ENCODE measurements at places on chromosomes 16 and 17.

GRCh38 chr17:77352996-77353395 lies 212.2 kb downstream of the SEC14L1 start:
- DNase-seq = no peak

GRCh38 chr16:82700541-82701235 lies 73.9 kb downstream of the CDH13 start:
- peak; percentile 2 for DNase-seq

DNA sequence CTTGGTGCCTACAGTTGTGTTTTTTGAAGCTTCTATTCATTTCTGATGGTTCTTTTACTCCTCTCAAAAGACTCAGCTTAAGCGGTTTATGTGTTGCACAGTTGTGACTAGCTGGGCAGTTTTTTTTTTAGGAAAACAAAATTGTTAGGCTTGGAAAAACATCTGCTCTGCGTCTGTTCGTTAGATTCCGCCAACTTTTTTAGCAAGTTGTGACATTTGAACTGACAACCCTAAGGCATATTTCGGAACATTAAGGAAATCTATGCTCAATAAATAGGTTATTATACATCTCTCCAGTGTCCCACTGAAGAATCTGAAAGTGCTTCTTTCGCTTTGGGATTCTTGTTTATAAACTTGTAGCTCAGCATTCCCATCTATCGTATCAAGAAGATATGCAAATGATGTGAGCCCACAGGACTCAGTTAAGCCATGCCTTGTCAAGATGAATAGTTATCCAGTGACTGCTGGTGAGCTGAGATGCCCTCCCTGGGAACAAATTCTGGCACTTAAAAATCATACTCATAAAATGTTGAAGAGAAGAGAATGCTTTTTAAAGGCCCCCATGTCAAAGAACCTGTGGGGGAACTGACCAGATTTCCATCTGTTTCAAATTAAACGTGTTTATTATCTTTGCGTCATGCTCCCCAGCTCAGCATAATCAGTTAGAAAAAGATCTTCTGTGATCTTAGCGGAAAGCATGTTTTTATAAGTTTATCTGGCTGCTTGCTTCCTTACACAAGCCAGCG lies 109.0 kb upstream of the FAM20A start:
- DNase-seq = no peak

- DNase-seq = no peak
Measured at GRCh38 chr17:48520631-48521079, 10.2 kb downstream of the HOXB1 start.

DNA sequence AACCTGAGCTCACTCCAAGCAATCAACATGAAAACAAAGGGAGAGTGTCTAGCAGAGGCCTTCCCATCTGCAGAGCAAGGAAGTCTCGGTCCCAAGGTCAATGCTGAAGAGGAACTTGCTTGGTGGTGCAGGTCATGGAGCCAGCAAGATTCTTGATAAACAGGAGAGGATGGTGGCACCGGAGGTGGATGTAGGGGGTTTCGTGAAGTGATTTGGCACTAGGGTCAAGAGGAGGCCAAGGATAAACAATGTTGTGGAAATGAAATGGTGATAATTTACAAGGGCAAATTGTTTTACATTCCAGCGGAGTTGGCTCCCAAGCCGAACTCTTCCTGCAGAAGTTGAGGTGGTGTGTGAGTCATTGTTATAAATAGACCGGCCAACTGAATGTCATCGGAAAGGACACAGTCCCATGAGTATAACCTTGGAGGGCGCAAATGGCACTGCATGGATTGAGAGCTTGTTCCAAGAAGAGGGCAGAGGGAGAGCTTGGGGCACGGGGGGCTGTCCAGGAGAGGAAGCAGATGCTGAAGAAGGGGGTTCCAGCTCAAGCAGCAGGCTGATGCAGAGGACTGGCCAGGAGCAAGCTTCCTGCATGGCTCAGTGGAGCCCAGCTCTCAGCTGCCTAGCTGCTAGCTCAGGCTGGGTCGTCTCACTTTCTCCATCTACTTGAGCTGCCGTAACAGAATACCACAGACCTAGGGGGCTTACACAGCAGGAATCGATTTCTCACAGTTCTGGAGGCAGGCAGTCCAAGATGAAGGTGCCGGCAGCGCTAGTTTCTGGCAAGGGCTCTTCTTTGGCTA lies 136.6 kb downstream of the COPRS start:
- no peak for DNase-seq

GRCh38 chr16:78780808-78781207 lies 681.4 kb downstream of the WWOX start:
- no peak for DNase-seq

GRCh38 chr16:11625769-11626168 lies 39.0 kb upstream of the LITAF start:
- DNase-seq = no peak

- no peak for DNase-seq
Measured at GRCh38 chr17:78905541-78905940, 2.5 kb upstream of the CEP295NL start.

GRCh38 chr17:36979565-36979941 lies 30.8 kb downstream of the AATF start:
- no peak for DNase-seq

DNA sequence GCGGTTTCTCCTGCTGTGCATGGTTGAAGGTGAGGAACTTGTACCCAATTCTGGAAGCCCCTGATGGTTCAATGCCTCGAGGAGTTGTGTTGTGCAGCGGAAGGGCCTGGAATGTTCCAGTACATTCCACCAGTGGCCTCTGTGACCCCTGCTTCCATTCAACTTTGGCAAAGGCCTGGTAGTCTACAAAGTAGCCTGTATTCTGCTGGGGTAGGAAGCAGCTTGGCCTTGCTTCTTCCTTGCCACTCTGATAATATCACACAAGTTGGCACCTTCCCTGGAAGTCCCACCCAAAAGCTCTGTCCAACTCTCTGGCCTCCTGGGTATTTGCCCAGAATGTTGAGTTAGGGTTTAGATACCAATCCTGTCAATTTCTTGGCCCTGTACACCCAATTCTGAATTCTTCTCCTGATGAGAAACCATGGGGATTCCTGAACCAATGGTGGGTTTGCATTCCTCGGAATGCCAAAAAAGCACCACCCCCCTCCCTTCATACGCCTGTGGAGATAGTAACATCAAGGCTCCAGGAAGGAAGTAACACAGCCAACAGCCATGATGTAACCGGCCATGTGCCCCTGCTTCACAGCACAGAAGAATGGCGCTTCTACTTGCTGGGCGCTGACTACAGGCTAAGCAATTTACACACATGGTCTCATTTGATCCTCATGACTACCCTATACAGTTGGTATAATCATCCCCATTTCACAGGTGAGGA lies 11.8 kb upstream of the FAM117A start:
- DNase-seq = peak; percentile 71

DNA sequence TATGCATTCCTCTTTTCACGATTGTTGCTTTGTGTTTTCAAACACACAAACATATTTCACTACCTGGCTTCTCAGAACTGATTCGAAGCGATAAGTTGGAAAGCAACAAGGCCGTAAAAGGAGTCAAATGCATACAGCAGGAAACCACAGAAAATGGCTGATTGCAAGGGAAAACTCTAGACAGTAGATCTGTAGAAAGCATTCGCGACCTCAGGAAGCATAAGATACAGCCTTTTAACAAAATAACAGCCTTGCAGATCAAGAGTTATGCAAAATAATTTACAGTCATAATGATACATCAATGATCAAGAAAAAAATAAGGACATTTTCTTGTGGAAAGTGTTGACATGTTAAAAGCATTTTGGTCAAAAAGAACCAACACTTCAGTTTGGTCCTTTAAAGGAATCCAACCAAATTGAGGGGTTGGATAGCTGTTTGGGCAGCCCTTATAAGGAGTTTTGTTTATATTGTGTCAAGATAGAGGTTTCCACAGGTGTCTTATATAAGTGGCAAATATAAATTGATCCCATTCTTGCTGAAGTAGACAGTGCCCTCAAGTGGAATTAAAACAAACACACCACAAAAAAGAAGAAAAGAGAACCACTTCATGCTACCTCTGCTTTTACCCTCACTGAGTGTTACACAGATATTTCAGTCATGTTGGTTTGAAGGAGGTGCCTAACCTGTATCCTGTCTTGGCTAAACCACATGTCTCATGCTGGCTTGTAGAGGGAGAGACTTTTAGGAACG lies 5.5 kb downstream of the CYLD start:
- DNase-seq = peak; percentile 67

DNA sequence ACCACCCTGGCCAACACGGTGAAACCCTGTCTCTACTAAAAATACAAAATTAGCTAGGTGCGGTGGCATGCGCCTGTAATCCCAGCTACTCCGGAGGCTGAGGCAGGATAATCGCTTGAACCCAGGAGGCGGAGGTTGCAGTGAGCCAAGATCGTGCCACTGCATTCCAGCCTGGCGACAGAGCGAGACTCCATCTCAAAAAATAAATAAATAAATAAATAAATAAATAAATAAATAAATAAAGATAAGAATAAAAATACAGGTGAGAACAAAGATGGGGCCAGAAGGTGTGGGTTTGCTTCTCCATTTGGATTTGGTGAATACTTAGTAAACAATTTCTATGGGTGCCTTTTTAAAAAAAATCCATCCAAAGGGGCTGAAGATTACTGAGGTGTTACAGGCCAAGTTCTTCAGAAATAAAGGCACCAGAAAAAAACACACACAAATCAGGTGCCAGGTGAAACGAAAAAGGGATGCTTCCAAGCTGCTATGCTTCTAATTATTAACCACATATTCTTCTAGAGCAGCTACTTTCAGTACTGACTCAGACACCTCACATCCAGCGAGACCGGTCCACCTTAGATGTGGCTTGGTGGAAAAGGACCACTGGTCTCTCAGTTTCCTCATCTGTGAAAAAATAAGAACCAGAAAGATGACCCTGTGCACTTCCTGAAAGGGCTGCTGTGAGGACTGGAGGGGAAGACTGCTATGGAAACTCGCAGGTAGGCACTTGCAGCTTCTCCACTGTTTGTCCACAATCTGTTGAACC lies 9.2 kb downstream of the GLYR1 start:
- DNase-seq = no peak

- peak; percentile 61 for DNase-seq
Measured at GRCh38 chr16:84600343-84601229, 17.3 kb downstream of the COTL1 start.

DNA sequence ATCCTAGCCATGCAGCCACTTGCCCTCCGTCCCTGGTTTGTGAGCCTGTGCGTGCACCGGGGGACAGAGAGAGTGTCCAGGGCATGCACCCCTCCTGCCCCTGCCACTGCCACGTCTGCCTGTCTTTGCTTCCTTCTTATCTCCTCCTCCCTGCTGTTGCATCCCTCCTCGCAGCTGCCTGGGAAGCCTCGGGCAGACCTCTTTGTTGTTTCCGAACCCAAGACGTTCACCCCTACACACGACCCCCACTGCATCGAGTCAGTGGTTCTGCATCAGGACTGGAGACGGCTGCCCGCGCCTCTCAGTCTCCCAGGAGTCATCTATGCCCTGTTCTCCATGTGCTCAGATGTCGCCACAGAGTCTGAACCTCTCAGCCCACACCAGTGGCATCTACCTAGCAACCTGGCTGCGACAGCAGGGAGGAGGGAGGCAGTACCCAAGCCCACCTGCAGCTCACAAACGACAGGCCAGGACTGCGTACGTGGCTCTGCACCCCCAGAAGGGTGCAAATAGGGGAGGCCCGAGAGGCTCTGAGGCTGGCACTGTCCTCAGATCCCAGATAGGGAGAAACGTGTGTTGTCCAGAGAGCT lies 5.2 kb downstream of the TIMP2 start:
- no peak for DNase-seq

- peak; percentile 90 for DNase-seq
Measured at GRCh38 chr17:76841776-76842405, 26.3 kb upstream of the MGAT5B start.

DNA sequence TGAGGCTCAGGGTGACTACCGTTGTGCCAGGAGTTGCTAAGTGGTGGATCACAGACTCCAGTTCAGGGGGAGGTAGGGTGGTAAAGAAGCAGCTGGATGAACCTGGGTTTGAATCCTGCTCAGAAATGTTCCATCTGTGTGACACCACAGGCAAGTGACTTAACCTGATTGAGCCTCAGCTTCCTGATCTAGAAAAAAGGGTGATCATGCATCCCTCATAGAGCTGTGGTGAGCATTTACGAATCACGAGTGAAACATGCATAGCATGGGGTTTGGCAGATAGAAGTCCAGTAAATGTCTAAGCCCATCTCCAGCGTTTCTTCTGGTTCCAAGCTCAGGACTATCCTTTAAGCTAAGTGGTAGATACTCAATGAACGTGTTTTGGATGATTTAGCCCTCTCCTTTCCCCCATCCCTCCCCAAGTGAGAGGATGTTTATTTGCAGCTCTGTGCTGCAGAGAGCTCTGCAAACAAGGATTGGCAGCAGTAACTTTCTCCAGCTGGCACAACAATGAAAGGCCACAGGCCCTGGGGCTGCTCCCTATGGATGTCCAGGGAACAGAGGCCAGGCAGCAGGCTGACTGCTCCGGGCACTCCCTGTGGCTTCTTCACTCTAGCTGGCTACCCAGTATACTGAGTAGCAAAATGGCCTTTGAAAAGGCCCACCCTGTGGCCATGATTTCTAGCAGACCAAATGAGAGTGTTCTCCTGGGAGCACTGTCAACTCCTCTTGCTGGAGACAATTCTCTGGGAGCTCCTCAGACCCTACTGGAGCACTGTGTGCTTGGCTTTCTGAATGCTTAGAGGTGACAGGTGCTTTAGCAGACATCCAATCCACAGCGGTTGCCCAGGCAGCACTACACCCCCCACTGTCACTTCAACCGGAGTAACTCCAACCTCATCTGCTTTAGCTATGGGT lies 21.3 kb downstream of the CA4 start:
- DNase-seq = no peak

All from hematopoietic multipotent progenitor cell treated with erythropoietin and hydrocortisone succinate and interleukin-3 and kit ligand, for 8 days (in vitro differentiated cells).